ENCODE measurements at places on chromosomes 3 and 15.

- DNase-seq: no peak
Measured at GRCh38 chr15:23484870-23485269, 37.8 kb upstream of the GOLGA6L2 start.

GRCh38 chr3:193865339-193865738, 270.6 kb upstream of the HES1 start:
- DNase-seq: no peak

DNA sequence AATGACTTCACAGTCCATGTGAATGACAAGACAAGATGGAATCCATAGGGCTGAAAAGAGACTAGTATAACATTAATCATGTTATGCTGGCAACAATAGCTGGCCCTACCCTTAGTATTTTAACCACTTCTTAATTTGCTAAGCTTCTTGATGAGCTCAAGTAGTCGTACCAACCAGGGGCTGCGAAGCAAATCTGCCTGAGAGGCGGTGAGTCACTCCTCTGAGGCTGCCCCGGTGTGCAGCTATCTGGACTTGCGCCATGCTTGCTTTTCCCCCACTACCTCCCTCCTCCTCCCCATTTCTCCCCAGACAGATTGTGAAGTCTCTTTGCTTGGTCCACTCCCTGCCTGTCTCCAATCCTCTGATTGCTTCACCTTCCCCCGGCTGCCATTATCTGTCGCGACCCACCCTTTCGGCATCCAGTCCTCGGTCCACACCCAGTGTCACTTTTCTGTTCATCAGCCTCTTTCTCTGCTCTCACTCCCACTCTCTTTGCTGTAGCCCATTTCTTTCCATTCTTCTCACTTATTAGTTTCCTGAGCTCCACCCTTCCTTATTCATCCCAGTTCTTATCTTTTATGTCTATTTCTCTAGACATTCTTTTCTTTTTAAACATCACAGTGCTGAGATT, 42.7 kb downstream of the DUT start:
- DNase-seq: no peak

GRCh38 chr3:55721716-55722484, 234.8 kb upstream of the WNT5A start:
- DNase-seq: no peak

GRCh38 chr3:72245183-72245811, 460.3 kb upstream of the PROK2 start:
- peak; percentile 89 for DNase-seq

DNA sequence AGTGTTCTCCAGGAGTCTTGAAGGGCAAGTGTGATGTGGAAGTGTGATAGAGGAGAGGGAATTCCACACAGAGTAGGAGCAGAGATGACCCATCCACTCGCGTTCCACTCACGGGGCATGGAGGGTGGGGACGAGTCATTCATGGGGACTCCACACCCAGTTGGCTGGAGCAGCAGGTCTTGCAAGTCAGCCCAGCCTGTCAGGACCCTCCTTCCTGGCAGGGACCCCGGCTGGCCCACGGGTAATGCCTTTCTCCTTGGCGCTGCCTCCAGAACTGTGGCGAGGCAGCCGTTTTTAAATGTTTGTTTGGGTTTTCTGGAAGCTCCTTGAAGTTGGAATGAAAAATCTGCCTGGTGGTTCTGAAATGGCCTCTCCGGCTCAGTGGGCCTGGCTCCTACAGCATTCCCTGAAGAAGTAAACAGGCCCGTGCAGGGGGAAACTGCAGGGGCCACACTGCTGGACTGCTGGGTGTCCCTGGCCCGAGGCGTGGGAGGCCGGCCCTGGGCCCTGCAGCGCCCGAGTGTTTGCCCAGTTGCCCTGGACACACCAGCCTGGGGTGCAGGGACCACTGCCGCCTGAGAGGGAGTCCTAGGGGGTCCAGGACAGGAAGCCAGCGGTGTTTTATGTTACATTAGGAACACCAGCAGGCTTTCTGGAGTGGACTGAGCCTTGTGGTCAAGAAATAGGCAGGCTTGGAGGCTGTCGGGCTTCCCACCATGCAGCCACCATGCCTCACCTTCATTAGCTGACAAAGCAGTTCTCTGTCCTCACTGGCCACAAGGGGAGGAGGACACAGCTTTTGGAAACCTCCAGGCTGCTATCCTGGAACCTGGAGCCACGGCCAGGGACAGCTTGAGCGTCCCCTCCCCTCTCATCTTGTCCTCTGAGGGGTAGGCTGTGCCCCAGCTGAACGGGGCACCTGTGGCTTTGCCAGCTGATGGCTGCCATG, 61.3 kb downstream of the CEMIP start:
- DNase-seq: no peak

GRCh38 chr3:151452841-151453240, 8.0 kb downstream of the IGSF10 start:
- DNase-seq: no peak

DNA sequence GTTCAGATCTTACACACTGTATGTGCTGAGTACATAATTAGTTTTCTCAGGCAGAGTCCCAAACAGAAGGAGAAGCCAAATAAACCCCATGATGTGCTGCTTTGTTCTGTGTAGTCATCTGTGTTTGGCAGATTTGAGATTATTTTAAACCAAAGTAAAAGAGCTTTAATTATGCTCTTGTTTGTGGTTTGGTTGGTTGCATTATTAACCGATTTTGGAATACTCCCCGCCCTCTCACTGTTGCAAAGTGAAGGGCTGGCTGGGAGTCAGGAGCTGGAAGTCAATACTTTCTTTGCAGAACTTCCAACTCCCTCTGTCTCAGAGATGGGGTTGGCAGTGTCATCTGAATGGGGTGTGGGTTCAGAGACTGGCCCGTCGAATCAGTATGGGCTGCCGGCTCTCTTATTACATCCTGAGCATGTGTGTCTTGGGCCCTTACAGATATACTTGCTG, 34.4 kb downstream of the SLCO3A1 start:
- no peak for DNase-seq

GRCh38 chr3:127324913-127325628, 37.2 kb upstream of the PRR20G start:
- no peak for DNase-seq

DNA sequence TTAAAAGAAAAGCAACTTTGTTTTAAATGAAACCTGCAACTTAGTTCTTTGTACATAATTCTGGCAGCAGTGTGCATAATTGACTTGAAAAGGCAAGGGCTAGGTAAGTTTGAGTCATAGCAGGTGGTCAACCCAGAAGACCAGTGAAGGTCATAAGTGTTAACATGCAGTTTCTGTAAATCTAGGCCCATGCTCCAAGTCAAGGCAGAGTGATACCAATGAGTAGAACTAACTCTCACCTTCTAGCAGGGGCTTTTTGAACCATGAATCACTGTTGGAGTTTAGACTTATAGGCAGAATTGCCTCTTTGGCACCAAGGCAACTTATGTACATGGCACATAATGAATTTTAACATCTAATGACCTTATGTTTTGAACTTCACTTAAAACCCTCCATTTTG, 29.5 kb upstream of the IL20RB start:
- DNase-seq: no peak

DNA sequence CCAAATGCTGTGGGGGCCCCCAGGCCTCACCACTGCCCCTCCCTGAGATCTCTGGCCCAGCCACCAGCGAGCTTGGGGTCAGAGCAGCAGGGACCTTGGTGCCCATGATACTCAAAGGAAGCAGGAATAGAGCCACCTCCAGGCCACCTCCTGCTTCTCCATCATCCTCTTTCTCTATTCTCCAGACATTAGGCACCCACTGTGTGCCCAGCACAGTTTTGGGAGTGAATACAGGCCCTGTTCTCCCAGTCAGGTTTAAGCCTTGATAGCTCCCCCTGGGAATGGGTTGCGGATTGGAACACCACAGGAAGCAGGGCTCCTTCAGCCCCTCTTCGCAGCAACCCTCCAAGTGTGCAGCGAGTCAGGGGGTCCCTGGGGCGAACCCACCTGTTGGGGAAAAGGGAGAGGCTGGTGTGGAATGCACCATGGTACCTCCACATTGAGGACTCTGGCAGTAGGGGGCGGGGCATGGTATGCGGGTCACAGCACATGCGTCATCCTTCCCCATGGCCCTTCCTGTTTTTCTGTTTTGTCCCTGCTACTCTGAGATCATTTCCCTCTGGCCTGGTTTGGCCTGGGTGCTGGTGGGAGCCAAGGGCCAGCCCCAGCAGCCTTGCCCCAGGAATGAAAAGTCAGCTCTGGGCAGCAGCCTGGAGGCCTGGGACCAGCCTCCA, 14.2 kb upstream of the SEMA3B start:
- DNase-seq: no peak

DNA sequence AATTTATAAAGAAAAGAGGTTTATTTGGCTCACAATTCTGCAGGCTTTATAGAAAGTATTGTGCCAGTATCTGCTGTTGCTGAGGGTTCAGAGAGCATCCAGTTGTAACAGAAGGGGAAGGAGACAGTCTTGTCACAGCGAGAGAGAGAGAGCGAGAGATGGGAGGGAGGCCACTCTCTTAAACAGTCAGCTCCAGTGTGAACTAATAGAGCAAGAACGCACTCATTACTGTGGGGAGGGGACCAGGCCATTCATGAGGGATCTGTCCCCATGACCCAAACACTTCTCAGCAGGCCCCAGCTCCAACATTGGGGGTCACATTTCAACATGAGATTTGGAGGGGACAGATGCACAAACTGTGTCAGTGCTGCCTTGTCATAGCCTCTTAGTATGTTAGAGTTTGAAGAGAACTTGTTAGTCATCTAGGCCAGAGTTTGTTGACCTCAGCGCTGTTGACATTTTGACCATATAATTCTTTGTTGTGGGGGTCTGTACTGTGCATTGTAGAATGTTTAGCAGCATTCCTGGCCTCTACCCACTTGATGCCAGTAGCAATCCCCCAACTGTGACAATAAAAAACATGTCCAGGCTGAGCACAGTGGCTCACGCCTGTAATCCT, 15.3 kb downstream of the STARD9 start:
- no peak for DNase-seq

- no peak for DNase-seq
Measured at GRCh38 chr15:31042751-31043150, 51.3 kb upstream of the MTMR10 start.

DNA sequence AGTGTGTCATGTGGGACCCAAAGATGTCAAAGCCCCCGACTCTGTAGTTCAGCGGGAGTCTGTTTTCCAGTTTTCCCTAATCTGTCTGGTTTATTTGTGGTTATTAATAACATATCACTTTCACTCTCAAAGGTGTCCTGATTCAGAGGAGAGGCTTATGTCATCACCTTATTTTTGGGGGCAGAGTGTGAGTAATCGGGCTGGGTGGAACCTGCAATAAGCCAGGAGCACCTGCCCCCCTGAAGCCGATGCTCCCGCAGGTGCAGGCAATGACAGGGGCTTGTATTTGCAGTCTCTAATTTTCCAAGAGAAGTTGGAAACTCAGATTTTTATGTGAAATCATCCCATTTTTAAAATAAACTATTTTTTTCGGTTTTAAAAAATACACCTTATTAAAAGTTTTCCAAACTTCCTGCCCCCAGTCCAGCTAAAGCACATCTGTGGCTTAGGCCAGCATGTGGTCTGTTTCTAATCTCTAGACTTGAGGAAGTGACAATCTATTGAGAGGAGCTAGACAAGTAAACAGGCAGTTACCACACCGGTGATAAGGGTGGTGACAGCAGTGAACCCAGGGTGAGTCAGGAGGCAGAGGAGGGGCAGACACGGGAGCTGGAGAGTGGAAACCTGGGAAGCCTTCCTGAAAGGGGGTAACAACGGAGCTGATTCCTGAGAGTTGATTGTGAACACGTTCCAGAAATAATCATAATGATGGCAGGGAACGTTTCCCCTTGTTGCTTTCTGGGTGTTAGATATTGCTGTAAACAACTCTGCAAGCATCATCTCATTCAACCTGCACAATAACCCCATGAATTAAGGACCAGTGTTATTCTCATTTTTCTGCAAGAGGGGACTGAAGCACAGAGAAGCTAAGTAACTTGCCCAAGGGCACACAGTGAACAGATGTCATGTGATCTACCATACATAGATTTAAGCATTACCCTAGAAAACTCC, 37.2 kb downstream of the BHLHE40 start:
- no peak for DNase-seq

- no peak for DNase-seq
Measured at GRCh38 chr15:72796210-72796514, 12.6 kb upstream of the ADPGK start.
